ENCODE measurements at places on chromosomes 11 and 22.

DNA sequence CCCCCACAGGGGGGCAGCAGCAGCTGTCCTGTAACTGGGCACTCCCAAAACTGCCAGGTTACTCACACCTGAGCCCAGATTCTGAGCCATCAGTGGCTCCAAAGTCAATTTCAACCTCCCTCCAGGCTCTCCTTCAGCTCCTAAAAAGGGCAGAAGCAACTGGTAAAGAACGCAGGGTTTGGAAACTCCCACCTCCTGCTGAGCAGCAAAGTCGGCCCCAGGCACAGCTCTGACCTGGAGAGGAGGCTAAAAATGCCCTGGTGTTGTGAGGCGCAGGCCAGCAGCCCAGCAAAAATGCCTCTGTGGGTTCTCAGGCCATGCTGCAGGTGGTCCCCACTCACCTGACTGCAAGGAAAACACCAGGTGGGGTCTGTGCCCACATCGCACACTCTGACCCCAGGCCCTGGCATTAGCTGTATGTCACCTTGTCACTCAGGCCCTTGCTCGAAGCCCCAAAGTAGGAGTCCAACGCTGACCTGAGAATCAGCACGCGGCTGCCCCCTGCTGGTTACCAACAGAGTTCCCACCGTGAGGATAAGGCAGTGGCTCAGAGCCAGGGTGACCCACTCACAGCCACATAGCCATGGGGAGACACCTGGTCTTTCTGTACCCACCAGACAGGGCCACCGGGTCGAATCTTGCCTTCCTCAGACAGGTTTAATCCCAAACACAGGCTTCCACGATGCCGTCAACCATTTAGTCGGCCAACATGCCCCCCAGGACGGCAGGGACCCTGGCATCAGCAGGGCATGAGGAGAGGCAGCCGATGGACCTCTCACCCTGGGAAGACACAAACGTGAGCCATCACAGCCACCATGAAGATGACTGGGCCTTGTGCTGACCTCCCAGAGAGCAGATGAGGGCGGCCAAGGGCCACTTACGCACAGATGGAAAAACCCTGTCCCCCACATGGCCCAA, 11.1 kb downstream of the POLR3H start:
- peak; percentile 81 for DNase-seq

GRCh38 chr11:77181799-77182541, 53.9 kb downstream of the MYO7A start:
- DNase-seq = no peak

- no peak for DNase-seq
Observed at GRCh38 chr11:16378906-16379305, 22.6 kb upstream of the SOX6 start.

GRCh38 chr22:32628628-32629572, 154.3 kb downstream of the FBXO7 start:
- no peak for DNase-seq

- DNase-seq = no peak
Observed at GRCh38 chr11:113375402-113375801, 12.2 kb upstream of the ANKK1 start.

GRCh38 chr11:35239471-35240075, 100.6 kb downstream of the CD44 start:
- DNase-seq = no peak

- no peak for DNase-seq
Observed at GRCh38 chr22:46617207-46617985, 2.8 kb upstream of the GRAMD4 start.

GRCh38 chr22:28105413-28105812, 186.4 kb upstream of the PITPNB start:
- DNase-seq = no peak

DNA sequence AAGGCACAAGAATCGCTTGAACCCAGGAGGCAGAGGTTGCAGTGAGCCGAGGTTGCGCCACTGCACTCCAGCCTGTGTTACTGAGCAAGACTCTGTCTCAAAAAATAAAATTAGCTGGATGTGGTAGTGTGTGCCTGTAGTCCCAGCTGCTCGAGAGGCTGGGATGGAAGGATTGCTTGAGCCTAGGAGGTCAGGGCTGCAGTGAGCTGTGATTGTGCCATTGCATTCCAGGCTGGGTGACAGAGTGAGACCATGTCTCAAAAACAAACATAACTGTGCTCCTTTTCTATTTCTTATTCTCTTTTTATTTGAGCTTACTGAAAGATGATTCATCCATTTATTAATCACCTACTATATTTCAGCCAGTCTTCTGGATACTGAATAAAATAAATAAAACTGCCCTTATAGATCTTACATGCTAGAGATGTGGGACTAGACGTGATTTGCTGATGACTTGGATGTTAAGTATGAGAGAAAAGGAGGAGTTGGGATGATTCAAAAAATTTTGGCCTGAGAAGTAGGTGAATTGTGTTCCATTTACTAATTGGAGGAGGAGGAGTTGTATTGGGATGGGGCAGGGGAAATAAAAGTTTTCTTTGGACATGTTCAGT, 18.0 kb downstream of the PAAF1 start:
- no peak for DNase-seq

Measured in GM10248 (cell line).